ENCODE measurements at places on chromosomes 3 and 15.

DNA sequence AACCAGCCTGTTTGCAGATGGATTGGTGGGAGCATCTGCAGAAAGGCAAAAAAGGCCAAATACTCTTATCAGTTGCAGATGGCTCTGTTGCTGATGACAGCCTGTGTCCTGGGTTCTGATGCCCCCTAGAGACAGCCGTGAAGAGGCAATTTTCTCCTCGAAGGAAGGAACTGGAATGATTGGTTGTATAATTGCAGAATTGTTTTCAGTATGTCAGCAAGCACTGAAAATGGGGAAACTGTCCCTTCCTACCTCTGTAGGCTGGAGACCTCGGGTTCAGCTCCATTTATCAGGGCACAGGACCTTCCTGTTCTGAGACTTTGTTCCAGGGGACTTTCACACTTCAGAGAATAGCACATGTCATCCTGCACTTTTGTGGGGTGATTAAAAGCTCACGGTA lies 103.0 kb downstream of the PGPEP1L start:
- peak; percentile 7 for DNase-seq

GRCh38 chr15:42285034-42285433 lies 11.8 kb upstream of the TMEM87A start:
- DNase-seq: no peak

GRCh38 chr3:48092270-48092669 lies 76.1 kb upstream of the MAP4 start:
- DNase-seq: no peak

DNA sequence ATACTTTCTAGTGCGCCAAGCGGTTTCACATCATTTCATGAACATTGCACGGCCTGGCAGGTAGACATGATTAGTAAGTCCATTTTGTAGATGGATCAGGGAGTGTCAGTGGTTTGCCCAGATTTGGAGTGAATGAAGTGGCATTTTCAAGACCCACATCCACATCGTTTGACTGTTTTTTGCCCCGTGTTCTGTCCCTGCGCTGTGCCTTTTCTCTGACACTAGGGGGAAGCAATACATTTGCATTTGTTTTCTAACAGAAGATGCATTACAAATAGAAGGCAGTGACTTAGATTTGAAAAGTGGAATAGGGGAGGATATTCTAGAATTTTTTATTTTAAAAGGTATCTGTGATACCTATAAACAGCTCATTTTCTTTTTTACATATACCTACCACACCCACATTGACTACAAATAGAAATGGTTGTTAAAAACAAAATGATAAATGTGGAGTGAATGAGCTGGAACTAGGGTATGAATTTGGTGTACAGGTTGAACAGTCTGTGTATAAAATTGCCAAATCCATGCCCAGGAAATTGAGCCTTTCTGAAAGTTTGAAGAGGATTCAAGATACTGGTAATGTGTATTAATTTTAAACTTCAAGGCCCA lies 98.0 kb downstream of the USP13 start:
- no peak for DNase-seq

- no peak for DNase-seq
Observed at GRCh38 chr3:10532939-10533736, 27.8 kb upstream of the ATP2B2 start.

DNA sequence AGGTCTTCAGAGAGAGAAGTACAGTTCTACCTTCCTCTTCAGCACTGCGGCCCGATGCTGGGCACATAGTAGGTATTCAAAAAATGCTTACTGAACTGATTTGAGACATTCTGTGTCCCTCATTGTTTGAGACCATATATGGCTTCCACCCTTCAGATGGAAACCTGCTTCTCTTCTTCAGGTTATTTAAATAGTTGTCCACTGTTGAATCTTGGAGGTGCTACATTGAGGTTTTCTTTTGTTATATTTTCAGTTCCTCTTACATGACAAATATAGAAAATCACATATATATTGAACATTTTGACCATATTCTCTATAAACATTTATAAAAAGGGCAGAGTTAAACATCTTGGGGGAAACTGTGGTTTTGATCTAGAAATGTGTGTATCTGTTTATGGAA lies 200.2 kb upstream of the LRRC3B start:
- DNase-seq: no peak

GRCh38 chr3:115632026-115632425 lies 8.7 kb downstream of the GAP43 start:
- no peak for DNase-seq

- DNase-seq: no peak
Observed at GRCh38 chr3:58336135-58336882, 3.6 kb downstream of the PXK start.

DNA sequence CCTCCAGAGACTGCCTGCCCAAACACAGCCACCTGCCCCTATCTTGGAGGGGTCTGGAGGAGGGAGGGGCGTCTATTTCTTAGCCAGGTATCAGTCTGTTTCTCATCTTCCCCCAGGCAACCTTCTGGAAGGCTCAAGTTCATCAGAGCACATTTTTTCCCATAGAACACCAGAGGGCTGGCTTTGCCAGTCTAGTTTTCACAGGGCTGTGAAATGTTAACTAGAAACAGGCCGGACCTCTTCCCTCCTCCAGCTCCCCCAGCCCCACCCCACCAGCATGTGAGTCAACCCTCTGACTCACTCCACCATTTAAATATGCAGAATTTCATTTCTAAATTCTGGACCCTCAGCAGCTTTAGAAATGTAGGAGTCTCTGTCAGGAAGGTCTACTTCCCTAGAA lies 66.9 kb downstream of the SLCO2A1 start:
- no peak for DNase-seq

DNA sequence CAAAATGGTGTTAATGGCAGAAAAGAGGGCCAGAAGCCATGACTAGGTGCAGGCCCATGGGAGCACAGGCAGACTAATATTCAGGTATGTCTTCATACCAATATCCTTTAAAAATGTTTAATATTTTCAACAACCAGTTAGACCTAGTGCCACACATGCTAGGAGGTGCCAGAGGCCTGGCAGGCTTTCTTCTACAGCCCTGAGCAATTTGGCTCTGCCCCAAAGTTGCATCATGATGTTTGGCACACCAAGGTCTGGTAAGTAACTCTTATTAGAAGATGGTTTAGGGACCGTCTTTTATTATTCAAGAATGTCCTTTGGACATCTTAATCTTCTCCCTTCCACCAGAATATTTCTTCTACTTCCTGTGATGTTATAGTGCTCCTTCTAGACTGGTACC lies 34.8 kb downstream of the MITF start:
- no peak for DNase-seq

GRCh38 chr15:66982816-66983215 lies 82.6 kb upstream of the SMAD3 start:
- no peak for DNase-seq

- DNase-seq: no peak
Observed at GRCh38 chr3:102141928-102142239, 292.6 kb downstream of the NFKBIZ start.

GRCh38 chr3:31567036-31567435 lies 34.3 kb downstream of the STT3B start:
- DNase-seq: no peak

- no peak for DNase-seq
Observed at GRCh38 chr3:175692256-175692655, 833.1 kb downstream of the NAALADL2 start.

GRCh38 chr15:73383310-73384189 lies 14.8 kb upstream of the HCN4 start:
- no peak for DNase-seq

DNA sequence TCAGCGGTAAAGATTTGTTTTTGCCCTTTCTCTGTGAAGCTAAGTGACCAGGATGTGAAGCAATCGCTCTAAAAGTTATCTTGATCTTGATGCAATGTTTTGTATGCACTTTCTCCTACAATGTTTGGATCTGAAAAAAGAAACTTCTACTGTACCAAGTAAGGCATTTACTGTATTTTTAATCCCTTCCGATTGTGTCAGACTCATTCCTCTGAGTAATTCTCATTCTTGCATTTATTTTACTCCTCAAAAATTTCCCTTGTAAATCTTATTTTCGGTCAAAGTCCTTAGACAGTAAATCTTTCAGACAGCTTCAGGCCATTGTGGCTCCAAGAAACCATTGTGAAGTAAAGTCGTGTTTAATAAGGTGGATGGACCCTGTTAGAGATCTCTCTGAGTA lies 141.9 kb downstream of the TP63 start:
- DNase-seq: no peak

- no peak for DNase-seq
Observed at GRCh38 chr3:66582721-66583423, 82.0 kb upstream of the LRIG1 start.

DNA sequence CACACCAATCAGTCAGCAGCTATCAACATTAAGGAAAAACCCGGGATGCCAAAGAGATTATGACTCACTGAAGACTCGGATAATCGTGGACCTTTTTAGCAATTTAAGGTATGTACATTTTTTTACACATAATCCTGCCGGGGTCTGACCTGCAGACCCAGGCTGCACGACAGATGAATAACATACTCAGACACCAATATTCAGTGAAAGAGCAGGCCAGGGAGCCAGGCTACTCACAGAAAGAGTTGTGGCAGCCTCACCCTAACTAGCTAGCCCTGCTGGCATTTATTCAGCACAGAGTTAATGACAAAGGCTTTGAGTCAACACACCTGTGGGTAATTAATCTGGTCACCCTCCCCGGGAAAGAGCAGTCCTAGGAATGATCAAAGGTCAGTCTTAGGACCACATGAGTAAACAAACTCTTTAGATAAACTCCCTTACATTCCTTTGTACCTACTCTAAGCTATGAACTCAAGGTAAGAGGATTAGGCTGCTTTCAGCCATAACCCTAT lies 727.5 kb downstream of the TBL1XR1 start:
- no peak for DNase-seq

GRCh38 chr15:94894056-94894455 lies 662.7 kb downstream of the MCTP2 start:
- no peak for DNase-seq

DNA sequence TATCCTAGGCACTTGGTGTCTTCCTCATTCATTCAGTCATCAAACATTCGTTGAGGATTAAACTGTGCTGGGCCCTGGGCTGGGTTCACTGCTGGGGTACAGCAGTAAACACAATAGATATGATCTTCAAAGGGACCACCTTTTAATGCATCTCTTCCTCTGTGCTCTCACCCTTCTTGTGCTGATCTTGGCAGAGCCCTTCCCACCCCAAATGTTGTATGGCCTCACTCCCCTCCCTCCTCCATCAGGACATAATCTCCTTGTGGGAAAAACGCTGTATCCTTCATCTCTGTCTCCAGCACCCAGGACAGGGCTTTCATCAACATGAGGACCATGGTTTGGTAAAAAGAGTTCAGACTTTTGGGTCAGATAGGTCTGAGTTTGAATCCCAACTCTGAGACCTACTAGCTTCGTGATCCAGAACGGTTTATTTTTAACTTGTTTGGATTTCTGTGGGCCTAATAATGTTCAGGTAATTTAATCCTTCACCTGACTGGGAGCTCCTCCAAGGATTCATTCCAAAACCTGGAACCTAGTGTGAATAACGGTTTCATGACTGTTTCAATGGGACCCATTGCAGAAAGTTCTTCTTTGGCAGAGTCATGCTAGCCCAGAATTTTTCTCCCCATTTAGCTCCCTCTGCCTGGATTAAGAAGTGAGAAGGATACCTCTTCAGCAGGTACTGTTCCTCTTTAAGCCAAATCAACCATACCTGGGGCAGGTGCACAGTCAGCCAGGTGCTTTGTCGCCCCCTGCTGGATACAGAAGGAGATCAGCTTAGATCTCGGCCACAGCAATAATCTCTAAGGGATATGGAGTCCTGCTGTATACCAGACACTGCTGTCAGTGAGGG lies 5.2 kb upstream of the WNT7A start:
- no peak for DNase-seq

DNA sequence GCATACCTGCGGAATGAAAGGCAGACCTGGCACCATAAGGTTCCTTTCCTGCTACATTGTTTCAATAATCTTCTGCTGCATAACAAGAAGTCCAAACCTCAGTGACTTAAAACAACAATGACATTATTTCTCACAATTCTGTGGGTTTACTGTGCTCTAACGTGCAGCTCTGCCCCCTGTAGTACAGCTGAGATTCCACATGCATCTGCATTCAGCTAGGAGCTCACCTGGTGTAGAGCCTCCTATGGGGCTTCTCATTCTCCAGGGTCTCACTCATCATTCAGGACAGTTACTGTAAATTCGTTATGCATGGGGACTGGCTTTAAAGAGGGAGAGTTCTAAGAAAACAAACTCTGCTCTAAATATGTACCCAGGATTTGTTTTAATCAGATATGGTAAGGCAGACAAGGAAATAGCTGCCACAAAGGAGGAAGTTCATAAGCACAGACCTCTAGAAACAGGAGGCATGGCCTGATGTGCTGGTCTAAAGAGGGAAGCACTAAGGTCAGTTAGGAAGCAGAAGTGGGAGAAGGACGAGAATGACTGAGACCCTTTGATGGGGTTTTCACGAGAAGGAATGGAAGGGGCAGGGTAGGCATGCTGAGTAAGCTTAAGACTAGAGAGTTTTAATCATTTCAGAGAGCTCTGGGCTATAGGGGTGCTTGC lies 347.0 kb downstream of the NEK10 start:
- DNase-seq: no peak

DNA sequence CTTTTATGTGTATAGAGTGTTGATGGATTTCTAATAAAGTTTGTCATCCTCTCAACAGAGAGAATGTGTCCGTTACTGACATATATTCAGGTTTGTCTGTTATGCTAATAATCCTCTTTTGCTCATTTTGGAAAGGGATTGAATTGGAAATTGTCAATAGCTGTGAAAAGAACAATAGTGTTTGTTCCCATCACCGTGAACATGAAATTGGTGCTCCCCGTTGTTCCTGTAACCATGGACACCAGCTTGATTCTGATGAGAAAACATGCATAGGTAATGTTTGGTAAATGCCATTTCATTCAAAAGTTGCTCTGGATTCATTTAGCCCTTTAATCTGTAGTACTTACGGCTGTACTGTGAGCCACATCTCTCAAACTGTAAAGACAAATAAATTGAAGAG lies 707.0 kb upstream of the GOLIM4 start:
- DNase-seq: no peak

GRCh38 chr3:99686955-99687612 lies 48.7 kb downstream of the COL8A1 start:
- DNase-seq: no peak
